NCI-H1105 (cell line): ENCODE measurements at places on chromosomes 12 and 14.

GRCh38 chr12:39538679-39539104 lies 80.9 kb downstream of the ABCD2 start:
- no peak for DNase-seq

GRCh38 chr14:68940614-68941185 lies 38.4 kb downstream of the ACTN1 start:
- no peak for DNase-seq

DNA sequence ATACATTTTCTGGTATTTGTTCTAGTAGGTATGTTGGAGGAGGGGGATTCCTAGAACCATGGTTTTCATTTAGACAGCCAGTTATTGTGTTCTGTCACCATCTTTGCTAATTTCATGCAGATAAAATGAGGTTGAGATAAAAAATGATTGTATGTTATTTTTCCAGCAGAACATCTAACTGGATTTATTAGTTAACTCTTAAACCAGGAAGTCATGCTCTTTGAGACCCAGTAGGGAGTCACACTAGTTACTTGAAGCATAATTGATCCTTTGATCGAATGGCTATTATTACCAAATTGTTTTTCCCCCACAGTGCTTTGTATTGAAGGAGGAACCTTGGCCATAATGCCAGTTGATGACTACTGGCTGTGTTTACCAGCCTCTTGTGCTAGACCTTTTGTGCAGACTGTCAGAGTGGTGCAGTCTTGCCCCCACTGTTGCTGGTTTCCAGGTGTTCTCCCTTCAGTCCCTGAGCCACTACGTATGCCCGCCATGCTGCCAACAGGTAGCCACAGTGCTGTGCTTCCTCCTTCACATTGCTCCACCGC lies 6.0 kb downstream of the EID3 start:
- DNase-seq, result no peak

DNA sequence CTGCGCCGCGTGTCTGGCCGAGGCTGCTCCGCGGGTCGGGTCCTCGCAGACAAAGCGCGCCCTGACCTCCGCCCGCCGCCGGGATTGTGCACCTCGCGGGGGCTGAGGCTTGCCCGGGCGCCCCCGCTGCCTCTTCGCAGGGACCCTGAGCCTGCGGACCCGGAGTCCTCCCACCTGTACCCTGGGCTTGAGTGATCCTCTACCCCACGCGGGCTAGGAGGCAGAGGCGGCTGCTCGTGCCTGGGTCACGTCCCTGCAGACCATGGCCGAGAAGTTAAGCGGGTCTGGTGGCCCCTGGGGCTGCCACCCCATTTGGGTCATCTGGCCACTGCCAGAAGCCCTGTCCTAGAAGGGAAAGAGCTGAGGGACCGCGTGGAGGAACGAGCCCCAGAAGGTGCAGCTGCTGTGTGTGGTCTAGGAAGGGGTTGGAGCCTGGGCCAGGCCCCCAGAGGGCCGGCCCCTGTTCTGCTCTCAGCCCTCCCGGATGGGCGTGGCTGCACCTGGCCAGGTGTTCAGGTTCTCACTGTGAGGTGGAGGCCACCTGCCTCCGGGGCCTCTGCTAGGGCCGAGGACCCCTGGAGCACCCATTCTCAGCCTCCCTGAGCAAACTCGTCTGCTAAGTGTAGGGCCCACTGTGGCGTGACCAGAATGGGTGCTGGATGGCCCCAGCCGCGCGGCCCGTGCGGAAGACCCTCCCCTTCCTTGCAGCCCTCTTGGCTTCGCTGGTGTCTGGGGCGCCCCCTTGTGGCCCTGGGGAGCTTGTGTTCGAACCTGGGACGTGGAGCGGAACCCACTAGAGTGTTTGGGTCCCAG lies 49.6 kb downstream of the LRCOL1 start:
- DNase-seq, result peak; percentile 83

GRCh38 chr12:104938371-104938770 lies 19.7 kb downstream of the SLC41A2 start:
- DNase-seq, result no peak

- DNase-seq, result no peak
Measured at GRCh38 chr14:31792726-31793125, 231.5 kb downstream of the NUBPL start.
